CD4-positive, alpha-beta memory T cell (primary cell): ENCODE measurements at places on chromosomes 3 and 15.

GRCh38 chr15:80157215-80157614 lies 4.4 kb downstream of the FAH start:
- no peaks in the 10 kb centered on the region for H3K27me3 ChIP-seq
- H3K4me1 ChIP-seq: peaks cover 29% of the 10 kb centered on the region
- DNase-seq: no peak

- no peak overlapping the region for H3K4me3 ChIP-seq
- no peak overlapping the region for H3K27ac ChIP-seq
- no peaks in the 10 kb centered on the region for H3K4me1 ChIP-seq
- no peak for DNase-seq
Observed at GRCh38 chr15:59741274-59741906, 52.3 kb upstream of the BNIP2 start.

- no peak overlapping the region for H3K4me3 ChIP-seq
- H3K27me3 ChIP-seq: no peaks in the 10 kb centered on the region
- DNase-seq: no peak
- H3K27ac ChIP-seq: no peak overlapping the region
- H3K4me1 ChIP-seq: no peaks in the 10 kb centered on the region
Observed at GRCh38 chr3:193118907-193119306, 122.1 kb upstream of the PLAAT1 start.

- no peak overlapping the region for H3K4me3 ChIP-seq
- no peak overlapping the region for H3K27ac ChIP-seq
- H3K4me1 ChIP-seq: no peaks in the 10 kb centered on the region
- DNase-seq: no peak
- no peaks in the 10 kb centered on the region for H3K36me3 ChIP-seq
Observed at GRCh38 chr3:54033761-54034160, 88.6 kb upstream of the CACNA2D3 start.

DNA sequence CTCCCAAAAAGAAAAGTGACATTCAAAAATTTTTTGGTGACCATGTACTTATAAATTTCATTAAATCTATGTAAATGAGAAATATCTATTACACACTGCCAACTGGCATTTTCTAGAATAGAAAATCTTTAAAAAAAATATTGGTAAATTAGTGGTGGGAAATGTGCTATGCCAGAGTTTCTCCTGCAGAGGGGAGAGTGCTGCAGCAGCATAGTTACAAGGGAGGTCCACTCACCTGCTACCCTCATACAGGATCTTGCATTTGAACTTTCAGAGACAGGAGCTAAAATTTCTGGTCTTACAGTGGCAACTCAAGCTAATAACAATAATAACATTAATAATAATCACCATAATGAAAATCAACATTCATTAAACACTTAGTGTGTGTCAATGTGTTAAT lies 459.6 kb downstream of the NSUN3 start:
- no peak for DNase-seq
- H3K27ac ChIP-seq: no peak overlapping the region
- no peaks in the 10 kb centered on the region for H3K36me3 ChIP-seq
- H3K27me3 ChIP-seq: no peaks in the 10 kb centered on the region

DNA sequence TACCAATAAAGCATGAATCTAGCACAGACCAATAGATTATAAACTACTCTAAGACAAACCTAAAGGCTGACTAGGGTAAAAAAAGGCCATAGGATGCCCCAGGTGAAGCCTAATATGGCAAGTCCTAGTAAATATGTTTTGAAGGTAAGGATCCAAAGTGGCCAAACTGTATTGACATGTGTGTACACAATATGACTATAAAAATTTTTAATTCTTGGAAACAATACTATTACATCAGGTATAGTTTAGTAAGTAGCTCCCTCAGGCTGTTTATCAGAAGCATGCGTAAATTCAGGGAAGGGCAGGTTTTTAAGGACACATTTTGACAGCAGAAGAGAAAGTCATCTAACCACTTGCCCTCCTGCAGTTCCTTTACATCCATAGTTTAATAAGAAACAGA lies 18.8 kb downstream of the GNB4 start:
- no peaks in the 10 kb centered on the region for H3K4me1 ChIP-seq
- DNase-seq: no peak
- no peaks in the 10 kb centered on the region for H3K36me3 ChIP-seq
- H3K27me3 ChIP-seq: no peaks in the 10 kb centered on the region
- H3K27ac ChIP-seq: no peak overlapping the region

DNA sequence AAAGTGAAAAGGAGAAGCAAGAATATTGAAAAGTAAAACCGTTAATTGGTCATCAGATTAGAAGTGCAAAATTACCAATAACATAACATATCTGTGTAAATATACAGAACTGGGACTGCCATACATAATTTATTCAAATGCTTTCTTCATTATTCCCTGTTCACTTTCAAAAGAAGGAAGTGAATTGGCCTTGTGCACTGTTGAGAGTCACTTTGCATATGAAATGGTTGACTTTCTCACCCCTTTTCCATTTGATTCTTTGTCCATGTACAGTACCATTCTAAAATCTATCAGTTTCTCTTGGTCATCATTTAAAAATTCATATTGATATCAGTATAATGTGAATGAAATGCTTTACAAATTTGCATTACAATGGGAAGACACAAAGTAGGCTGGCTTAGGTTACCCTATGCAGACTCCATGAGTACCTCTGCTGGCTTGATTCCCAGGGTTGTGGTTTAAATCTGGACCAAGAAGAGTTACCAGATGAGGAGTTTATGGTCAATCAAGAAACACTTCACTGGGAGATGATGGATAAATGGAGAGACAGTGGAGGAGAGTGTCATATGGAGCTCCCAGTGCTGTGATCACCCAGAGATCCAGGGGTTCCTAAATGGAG lies 210.9 kb upstream of the TOPAZ1 start:
- no peak overlapping the region for H3K27ac ChIP-seq
- no peak for DNase-seq
- H3K27me3 ChIP-seq: no peaks in the 10 kb centered on the region
